Ureter (tissue), 1 donor: ENCODE measurements at places on chromosomes 7 and 10. TPM values are rescaled to one million over a fixed set of nuclear protein-coding genes. Genes with fewer than 3 reads are reported as not detected.

- DNase-seq = no peak
These were observed 9.9 kb upstream of the CSGALNACT2 start for GRCh38 chr10:43128331-43128730.

- no peak for DNase-seq
These were observed 27.8 kb upstream of the EBLN1 start for GRCh38 chr10:22245567-22245966.

- peak; percentile 27 for DNase-seq
These were observed 12.5 kb downstream of the MMRN2 start for GRCh38 chr10:86944907-86945306.

SLC26A5 gene
- 6.2 TPM for total RNA-seq

- no peak for DNase-seq
These were observed 963.8 kb downstream of the LRMDA start for GRCh38 chr10:76395251-76395650.

- no peak for DNase-seq
These were observed 2.7 kb downstream of the EVX1 start for GRCh38 chr7:27245124-27245797.

DNA sequence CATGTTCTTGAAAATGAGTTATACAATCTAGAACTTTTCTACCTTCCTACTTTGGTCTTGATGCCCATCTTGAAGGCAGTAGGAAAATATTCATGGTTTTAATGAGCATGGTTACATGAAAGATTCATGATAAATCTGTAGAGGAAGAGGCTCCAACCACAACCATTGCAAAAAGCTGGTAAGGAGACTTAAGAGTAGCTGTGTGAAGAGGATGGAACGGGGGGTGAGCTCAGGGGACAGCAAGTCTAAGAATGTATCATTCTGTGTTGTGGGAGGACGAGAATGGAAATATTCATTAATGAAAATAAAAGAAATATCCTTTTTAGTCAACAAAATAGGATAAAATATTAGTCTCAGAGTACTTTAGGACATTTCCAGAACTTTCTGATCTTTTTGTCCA lies 81.1 kb downstream of the BMPER start:
- no peak for DNase-seq

ZNF789 gene
- total RNA-seq = 20.6 TPM

DNA sequence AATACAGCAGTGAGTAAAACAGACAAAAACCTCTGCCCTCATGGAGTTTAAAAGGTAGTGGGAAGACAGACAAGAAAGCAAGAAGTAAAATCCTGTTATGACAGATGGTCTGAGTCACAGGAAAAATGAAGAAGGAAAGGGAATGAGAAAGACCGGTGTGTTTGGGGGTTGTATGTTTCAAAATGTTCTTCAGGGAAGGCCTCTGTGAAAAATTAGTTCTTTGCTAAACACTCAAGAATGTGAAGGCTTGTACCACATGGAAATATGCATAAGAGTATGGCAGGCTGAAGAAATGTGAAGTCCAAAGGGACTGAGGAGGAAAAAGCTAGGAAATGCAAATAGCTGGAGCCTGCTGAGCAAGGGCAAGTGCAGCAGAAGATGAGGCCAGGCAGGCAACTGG lies 315.9 kb upstream of the SEMA3A start:
- no peak for DNase-seq

GRCh38 chr7:17229228-17229627 lies 69.2 kb upstream of the AHR start:
- DNase-seq = no peak

AASS gene
- total RNA-seq = 46.8 TPM

SPDYE11 gene
- total RNA-seq = not detected

GRCh38 chr10:17443707-17444387 lies 10.5 kb downstream of the ST8SIA6 start:
- no peak for DNase-seq

DRGX gene
- total RNA-seq = not detected

DNA sequence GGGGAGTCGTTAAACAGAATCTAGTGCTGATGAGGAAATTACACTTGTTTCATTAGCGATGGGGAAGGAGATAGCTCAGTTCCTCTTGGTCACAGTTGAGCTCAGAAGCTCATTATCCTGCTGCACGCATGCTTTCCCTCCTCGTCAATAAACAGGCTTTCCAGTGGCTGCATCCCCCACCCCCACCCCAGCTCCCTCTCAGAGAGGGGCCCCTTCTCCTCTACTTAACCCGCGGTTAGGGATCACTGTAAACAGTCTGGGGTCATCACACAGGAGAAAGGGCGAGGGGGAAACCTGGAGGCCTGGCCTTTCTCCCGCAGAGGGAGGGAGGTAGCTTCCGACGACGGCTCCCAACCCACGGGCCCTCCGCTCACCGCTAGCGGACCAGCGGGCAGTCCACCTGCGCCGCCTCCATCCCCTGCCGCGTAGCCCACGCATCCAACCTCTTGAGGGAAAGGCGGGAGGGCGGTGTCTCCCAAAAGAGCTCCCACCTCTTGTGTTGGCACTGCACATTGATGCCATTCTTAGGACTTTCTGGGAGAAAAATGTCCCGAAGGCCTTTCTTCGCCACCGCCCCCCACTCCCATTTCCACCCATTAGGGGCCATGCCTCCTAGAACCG lies 80.8 kb downstream of the PAX2 start:
- DNase-seq = no peak

CHAT gene
- total RNA-seq = not detected

TAS2R5 gene
- 6.2 TPM for total RNA-seq

GRCh38 chr10:48464121-48464870 lies 140.6 kb downstream of the ARHGAP22 start:
- DNase-seq = peak; percentile 34
